ENCODE measurements at places on chromosomes 6 and 20.

DNA sequence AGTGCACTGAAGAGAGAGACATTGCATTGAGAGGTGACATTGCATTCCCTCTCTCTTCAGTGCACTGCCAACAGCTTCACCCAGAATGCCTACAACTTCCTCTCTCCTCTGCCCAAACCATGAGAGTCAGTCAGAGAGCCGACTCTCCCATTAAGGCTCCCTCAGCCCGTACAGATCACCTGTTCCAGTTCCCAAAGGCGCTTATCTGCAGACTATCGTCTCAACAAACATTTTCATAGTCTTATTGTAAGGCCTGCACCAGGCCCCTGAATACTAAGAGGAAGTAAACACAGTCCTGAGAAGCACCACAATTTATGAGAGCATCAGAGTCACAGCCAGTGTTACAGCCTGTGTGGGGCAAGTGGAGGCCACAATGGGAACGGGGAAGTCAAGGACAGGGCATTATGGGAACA is 53.7 kb downstream of the GFOD1 start:
- DNase-seq, result no peak

DNA sequence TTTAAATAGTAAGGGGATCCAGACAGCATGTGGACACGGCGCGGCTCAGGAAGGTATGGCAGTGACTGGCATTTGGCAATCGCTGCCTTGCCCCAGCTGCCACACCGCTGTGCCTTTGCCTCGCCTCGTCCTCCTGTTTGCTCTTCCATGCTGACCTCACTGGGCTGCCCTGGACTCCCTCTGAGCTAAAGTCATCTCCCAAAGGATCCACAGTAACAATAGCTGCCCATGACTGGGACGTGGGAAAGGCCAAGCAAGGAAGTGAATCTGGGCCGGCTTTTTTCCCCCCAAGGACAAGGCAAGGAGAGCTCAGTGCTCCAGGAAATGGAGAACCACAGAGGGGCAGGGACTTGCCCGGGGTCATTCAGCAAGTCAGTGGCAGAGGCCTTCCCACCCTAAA is 48.1 kb downstream of the JPH2 start:
- no peak for DNase-seq

GRCh38 chr6:129614464-129614863 is 95.5 kb downstream of the ARHGAP18 start:
- DNase-seq, result no peak

GRCh38 chr6:1577896-1578745 is 31.6 kb upstream of the FOXC1 start:
- no peak for DNase-seq

DNA sequence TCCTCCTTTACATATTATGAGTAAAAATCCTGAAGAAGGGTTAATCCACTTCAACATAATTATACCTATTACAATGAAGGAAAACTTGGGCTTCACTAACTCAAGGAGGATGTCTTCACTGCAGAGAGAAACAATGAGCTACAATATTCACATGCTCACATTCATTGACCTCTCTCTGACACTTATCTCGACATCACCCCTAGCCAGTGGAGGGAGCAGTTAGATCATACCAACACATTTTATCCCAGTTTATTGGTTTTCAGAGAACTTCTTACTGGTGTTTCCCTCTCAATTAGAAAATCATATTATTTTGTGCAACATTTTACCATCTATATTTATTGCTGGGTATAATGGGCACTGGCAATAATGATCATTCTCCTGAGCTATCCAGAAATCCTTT is 646.5 kb downstream of the TENT5A start:
- no peak for DNase-seq

- no peak for DNase-seq
Observed at GRCh38 chr6:68239034-68239433, 396.0 kb upstream of the ADGRB3 start.

Measured in HAP-1 (cell line).